CD4-positive, alpha-beta T cell treated with Interleukin-4 for 1 hour (primary cell): ENCODE measurements at places on chromosomes 13 and 19.
A peak's percentile ranks its signal among the peaks of the same experiment; 100 is the strongest.

GRCh38 chr13:108087810-108088209 is 127.5 kb downstream of the LIG4 start:
- no peak for DNase-seq

GRCh38 chr19:53908106-53908934 is 758 bp upstream of the CACNG7 start:
- peak; percentile 48 for DNase-seq

DNA sequence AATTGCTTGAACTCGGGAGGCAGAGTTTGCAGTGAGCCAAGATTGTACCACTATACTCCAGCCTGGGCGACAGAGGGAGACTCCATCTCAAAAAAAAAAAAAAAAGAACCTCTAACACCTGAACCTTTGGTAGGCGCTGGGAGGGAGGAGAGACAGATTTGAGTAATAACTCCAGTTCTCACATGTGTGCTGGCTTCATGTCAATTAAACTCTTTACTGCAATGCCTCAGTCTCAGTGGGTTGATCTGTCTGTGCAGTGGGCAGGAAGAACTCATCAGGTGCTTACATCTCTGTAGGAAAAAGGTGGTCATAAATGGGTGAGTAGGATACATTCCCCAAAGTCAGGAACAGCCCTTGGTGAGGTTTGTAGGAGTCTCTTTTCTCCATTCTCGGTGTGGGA is 85.1 kb upstream of the ABCC4 start:
- no peak for DNase-seq

GRCh38 chr19:7242601-7243258 is 51.5 kb downstream of the INSR start:
- no peak for DNase-seq

DNA sequence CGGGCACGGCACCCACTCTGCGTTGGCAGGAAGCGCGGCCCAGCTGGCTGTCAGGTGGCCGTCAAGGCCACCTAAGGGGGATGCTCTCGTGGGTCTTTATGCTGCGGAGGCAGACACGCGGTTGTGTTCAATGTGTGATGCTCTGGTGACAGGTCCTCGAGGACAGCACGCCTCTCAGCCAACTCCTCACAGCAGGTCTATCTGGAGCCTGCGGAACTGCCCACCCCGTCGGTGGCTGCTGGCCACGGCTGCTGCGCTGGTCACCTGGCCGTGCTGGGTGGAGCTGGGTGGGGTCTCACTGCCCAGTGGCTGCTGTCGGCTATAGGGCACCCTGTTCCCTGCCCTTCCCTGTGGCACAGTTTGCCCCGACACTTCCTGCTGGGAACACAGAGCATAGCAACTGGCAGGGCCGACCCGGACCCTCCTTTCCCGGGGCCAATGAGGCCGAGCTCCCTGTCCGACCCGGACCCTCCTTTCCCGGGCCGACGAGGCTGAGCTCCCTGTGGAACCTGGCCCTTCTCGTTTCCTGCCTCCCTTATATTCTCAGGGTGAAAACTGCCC is 14.3 kb upstream of the F7 start:
- DNase-seq, result no peak

DNA sequence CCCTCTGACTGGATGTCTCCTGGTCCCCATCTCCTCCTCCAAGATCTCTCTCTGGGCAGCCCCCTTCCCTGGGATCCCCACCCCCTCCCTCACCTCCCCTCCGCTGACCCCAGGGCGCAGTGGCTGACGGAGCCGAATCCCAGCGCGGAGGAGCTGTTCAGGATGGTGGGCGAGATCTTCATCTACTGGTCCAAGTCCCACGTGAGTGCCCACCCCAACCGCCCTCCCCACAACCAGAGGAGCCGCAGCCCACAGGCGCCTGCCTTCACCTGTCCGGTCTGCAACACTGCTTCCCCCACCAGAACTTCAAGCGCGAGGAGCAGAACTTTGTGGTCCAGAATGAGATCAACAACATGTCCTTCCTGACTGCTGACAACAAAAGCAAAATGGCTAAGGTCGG is 89.4 kb downstream of the RYR1 start:
- no peak for DNase-seq

- DNase-seq, result no peak
Measured at GRCh38 chr19:961866-962620, 22.1 kb upstream of the WDR18 start.

GRCh38 chr19:23402388-23402787 is 7.1 kb upstream of the ZNF91 start:
- DNase-seq, result no peak

DNA sequence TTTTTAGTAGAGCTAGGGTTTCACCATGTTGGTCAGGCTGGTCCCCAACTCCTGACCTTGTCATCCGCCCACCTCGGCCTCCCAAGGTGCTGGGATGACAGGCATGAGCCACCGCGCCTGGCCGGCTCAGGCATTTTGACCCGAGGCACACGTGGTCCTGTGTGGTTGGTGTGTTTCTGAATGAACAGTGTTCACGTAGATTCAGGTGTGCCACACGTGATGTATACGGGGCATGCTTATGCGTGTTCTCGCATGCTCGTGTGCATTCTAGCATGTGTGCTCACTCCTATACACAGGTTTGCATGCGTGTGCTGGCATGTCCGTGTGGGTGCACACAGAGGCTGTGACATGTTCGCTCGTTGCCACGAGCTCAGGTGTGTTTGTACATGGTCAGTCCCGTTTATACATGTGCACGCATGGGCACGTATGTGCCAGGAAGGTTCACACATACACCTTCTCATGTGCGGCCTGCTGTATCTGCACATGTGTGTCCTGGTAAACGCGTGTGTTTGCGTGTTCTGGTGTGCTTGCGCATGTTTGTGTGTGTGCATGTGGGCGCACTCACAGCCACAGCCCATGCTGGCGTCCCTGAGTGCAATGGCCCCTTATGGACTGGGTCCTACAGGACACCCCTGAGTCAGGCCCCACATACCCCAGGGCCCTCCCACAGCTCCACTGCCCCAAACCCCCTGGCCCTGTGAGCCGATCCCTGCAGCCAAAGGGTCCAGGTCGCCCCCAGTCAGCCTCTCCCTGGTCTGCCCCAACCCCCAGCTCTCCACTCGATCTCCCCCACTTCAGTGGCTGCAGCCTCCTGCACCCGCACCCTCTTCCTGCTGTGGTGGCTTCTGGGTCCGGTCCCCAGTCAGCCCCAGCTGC is 20.6 kb upstream of the TCF3 start:
- DNase-seq, result no peak

GRCh38 chr19:52993342-52994178 is 20.2 kb upstream of the ERVV-1 start:
- peak; percentile 86 for DNase-seq

GRCh38 chr19:48530770-48531169 is 19.1 kb upstream of the LMTK3 start:
- DNase-seq, result no peak

GRCh38 chr13:73258406-73258805 is 199.6 kb downstream of the KLF5 start:
- no peak for DNase-seq

DNA sequence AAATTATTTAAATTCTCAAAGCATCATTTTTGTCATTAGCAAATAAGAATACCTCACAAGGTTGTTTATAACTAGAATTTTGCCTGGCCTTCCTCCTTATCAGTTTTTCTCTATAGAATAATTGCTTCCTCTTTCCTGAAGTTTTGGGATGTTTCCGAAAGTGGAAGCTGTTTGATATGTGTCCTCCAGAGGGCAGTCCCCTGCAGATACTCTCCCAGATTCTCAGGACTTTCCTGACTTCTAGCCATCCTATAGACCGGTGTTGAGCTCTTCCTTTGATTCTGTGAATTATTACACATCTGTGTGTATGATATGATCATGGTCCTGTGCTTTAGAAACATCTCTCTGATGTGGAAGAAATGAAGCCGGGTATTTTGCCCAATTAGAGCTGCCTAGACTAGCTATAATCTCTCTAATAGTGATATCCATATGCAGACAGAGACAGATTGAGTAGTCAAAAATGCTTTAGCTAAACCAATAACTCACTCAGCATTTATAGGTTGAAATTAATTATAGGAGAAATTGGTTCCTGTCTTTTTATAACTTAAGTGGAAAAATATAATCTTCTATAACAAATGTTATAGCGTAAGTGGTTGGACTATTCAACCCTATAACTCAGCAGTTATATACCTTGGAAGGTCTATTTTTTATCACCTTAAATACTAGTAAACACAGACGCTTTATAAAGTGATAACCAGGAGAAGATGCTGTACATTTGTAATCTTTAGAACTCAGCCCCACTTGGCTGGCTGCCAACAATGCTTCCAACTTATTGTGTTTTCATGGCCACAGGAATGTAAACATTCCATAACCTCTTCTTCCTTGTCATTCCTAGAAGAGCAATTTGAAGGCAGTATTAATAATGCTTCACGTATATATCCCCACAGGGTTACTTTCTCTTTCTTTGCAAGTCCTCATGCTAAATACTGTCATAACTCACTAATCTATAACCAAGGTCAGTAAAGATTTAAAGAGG is 201.0 kb upstream of the RXFP2 start:
- no peak for DNase-seq

- DNase-seq, result no peak
Measured at GRCh38 chr13:80889829-80890228, 548.9 kb upstream of the SPRY2 start.

GRCh38 chr13:100234524-100235136 is 145.7 kb downstream of the PCCA start:
- DNase-seq, result no peak

GRCh38 chr13:113591750-113592149 is 7.2 kb downstream of the TFDP1 start:
- DNase-seq, result no peak

DNA sequence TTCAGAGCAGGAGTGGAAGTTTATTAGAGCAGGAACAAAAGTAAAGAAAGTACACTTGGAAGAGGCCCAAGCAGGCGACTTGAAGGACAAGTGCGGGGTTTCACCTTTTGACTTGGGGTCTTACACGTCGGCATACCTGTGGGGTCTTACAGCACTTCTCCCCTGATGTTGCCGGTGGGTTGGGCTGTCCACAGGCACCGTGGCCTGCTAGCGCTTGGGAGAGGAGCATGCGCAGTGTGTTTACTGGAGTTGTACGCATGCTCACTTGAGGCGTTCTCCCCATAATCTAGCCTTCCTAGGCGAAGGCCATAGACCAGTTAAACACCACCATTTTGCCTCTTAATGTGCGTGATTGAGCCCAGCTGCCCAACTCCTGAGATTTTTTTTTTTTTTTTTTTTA is 25.0 kb upstream of the PLEKHF1 start:
- no peak for DNase-seq

DNA sequence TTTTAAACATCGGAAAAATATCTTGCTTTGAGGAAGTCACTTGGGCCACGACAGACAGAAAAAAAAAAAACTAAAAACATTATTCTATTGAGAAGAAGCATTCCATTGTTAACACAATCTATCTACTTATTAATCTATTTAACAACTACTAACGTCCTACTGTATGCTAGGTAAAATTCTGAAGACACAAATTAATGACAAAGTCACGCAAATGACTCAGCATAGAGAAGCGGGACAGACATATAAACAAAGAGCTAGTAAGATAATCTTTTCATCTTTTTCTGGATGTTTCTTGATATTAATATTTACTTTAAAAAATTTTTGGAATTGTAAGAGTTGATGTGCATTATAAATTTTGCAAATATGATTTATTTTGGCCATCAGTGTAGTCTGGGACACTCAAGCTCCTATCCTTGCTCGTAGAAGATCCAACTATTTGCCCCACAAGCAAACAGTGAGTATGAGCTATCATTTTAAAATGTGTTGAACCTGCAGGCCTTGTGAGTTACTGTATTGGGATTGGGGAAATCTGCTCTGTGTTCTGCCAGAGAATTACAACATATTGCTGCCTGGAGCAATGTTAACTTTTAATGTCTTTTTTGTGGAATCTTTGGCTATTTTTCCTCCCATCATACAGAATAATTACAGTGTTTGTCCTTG is 109.1 kb downstream of the PCDH9 start:
- no peak for DNase-seq
